ENCODE measurements at places on chromosomes 1 and 21. TPM values are rescaled to one million over a fixed set of nuclear protein-coding genes. Genes with fewer than 3 reads are reported as not detected.

The GPR89B gene
- total RNA-seq: 12.6 TPM

DNA sequence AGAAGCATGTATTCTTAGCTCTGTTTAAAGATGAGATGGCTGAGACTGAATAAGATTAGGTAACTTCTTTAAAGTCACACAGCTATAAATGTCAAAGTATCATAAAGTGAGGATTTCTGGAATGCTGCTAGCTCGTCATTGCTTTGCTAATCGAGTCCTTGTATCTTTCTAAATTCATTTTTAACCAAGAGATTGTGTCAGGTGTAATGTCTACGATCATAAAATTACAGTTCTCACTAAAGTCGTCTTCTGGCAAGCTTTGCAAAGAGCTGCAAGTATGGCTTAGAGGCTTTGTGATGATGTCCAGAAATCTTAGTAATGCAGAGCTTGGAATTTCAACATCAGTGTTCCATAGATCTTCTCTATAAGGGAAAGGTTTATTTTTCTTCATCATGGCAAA is 569.8 kb downstream of the LMO4 start:
- peak; percentile 98 for DNase-seq

DNA sequence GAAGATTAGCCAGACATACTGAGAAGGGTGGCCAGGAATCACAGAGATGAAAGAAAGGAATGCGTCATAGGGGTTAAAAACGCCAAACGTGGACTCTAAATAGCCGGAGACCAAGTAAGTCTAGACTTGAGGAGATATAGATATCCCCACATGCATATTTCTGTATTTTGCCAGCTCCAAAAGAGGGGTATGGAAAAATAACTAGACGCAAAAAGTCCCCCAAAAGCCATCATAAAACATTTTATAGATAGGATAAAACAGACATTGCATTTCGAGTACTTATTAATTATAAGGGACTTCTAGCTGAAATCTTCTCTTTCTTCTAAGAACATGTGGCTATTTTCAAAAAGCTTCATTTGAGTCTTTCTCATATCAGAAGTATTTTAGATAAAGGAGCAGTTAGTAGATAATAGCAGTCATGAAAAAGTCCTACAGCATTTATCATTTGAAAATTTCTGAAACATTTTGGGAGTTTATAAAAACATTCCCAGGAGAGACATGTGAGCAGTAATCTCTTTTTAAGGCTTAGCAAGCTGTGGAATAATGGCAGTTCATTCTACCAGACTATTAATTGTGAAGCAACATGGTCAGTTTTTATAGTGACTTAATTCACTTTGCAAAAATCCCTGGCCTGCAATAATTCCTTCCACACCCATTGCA is 6.1 kb downstream of the KIF26B start:
- DNase-seq: no peak

- no peak for DNase-seq
Observed at GRCh38 chr21:41411449-41412089, 14.5 kb upstream of the MX1 start.

- DNase-seq: no peak
Observed at GRCh38 chr1:19814244-19814661, 830 bp downstream of the RNF186 start.

DNA sequence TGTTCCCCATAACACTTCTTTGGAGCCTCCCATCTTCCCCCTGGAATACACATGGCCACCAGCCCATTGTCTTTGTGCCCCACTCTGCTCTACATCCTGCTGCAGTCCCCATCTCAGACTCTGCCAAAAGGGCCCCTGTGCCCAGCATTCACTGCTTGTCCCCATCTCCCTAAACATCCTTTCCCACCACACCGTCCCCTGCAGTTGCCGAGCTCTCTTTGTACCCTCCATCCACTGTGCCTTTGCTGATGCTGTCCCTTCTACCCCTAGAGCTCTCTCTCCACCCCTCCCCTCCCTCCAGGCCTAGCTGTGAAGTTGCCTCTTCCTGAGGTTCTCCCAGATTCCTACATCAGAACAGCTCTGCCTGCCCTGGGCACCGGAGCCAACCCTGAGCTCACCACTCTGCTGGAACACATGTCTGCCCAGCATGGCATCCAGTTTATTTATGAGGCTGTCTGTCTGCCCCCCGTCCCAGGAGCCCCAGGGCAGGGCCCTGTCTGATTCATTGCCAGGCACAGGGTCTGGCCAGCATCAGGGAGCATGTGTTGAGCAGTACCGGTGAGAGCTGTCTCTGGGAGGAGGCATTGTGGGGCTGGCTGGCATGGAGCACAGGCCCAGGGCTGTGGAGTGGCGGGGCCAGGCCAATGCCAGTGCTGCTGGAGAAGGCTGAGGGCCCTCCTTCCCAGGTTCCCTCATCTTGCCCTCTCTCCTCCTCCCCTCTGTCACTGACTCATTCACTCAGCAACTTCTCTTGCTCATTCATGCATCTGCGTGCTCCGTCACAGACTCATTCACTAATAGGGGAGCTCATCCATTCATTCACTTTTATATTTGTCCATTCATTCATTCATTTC is 28.8 kb downstream of the EDN2 start:
- DNase-seq: no peak

GRCh38 chr1:41476807-41477361 is 7.6 kb downstream of the EDN2 start:
- no peak for DNase-seq

- DNase-seq: no peak
Observed at GRCh38 chr1:193656841-193657240, 470.4 kb upstream of the B3GALT2 start.

The AMY1A gene
- total RNA-seq: not detected

The SPRR4 gene
- total RNA-seq: not detected

The MAGOH gene
- total RNA-seq: 22.2 TPM

The TNFRSF18 gene
- total RNA-seq: not detected

DNA sequence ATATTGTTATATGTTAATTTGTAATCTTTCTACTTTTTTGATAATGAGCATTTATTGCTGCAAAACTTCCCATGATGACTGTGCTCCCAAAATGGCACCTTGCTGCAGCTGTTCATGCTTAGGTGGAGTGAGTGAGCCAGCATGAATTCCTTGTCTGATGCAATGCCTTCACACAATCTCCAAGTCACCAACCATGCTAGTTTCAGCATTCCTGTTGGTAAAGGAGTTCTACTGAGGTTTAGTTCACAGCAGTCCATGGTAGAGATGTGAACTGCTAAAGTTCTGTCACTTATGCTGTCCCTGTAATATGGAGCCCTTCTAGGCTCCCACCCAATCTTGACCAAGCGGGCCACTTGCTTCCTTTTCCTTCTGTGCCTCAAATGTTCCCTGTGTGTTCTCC is 26.2 kb upstream of the PRKACB start:
- peak; percentile 33 for DNase-seq

DNA sequence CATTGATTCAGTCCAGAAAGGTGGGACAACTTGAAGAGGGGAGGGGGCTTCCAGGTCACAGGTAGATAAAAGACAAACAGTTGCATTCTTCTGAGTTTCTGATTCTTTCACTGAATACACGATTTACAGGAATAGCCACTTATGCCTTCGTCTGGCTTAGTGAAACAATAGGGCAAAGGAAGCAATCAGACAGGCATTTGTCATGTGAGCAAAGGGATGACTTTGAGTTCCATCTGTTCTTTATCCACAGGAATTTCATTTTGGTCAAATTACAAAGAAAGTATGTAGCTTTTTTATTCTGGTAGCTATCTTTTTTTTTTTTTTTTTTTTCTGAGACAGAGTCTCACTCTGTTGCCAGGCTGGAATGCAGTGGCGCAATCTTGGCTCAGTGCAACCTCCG is 202.5 kb downstream of the TTLL7 start:
- DNase-seq: no peak

GRCh38 chr21:36218691-36219090 is 62.1 kb downstream of the DOP1B start:
- peak; percentile 40 for DNase-seq

DNA sequence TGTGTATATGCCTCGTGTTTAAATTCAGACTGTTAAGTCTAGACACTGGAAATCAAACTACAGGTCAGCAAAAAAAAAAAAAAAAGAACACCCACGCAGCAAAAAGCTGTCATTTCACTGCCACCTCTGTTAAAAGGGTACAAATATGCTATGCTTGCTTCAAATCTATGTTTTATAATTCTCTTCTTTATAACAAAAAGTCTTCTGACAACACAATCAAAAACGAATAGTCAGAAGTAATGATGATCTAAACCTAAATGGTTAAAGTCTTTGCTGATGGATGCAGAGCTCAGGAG is 438.9 kb downstream of the SMYD3 start:
- no peak for DNase-seq

All from fibroblast of villous mesenchyme (primary cell).